Left cardiac atrium (tissue), 4 donors: ENCODE measurements at places on chromosomes 1 and 21.

- no peak for DNase-seq
These were observed 35.1 kb upstream of the IFNGR2 start for GRCh38 chr21:33368124-33368523.

- DNase-seq: peak; percentile 87
These were observed 41.8 kb downstream of the GATAD2B start for GRCh38 chr1:153880962-153881361.

DNA sequence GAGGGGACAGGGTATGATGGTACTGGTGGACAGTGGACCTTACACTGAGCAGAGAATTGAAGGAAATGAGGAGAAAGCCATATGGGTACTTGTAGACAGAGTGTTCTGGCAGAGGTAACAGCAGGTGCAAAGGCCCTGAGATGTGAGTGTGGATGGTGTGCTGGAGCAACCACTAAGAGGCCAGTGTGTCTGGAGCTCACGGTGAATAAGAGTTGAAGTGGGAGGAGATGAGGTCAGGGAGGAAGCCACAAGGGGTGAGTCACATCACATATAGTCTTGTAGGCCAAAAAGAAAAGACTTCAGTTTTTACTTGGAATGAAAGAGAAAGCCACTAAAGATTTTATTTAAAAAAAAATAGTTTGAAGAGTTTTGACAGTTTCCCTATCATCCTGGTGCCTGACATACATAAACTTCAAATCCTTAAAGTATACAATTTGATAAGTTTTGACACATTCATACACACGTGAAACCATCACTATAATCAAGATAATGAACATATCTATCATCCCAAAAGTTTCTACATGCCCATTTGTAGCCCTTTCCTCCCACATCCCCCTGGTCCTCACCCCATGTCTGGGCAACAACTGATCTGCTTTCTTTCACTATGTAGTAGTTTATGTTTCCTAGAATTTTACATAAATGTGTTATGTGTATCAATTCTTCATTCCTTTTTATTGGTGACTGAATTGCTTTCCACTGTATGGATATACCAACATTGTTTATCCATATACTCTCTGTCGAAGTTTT lies 148.4 kb downstream of the GPATCH2 start:
- DNase-seq: no peak

DNA sequence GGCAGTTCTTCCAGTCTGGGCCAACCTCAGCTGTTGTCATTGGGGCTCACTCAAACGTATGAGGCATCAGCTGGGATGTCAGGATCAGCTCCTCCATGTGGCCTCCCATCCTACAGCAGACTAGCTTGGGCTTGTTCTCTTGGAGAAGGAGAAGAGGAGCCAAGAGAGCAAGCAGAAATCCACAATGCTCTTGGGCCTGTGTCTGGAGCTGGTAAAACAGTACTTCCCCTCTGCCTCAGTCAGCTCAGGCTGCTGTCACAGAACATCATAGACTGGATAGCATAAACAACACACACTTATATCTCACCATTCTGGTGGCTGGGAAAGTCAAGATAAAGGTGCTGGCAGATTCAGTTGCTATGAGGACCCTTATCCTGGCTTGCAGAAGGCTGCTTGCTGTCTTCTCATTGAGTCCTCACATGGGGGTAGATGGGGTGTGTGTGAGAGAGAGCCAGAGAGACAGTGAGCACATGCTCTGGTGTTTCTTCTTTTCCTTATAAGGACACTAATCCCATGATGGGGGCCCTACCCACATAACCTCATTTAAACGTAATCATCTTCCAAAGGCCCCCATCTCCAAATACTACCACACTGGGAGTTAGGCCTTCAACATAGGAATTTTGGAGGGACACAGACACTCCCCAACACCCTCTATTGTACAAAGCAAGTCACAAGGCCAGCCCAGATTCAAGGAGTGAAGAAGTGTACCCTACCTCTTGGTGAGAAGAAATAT lies 16.3 kb upstream of the DNAJC6 start:
- no peak for DNase-seq

GRCh38 chr1:216960716-216961115 lies 237.5 kb upstream of the ESRRG start:
- DNase-seq: no peak

DNA sequence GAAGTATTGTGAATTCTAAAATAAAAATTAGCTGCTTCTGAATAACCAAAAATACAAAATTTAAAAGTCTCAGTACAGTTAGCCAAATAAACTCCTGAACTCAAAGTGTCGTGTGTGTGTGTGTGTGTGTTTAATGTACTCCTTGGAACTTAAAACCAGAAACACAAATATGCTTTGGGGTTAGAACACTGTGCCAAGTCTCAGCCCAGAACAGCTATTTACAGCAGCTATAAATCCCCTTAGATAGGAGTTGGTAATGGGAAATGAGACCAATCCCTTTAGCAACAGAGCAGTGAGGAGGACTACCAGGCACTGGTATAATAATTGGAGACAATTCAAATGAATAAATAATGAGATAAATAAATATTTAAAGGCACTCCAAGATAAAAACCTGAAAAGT lies 83.1 kb downstream of the PATJ start:
- DNase-seq: no peak

- no peak for DNase-seq
These were observed 132.1 kb downstream of the RPS6KC1 start for GRCh38 chr1:213183036-213183672.

DNA sequence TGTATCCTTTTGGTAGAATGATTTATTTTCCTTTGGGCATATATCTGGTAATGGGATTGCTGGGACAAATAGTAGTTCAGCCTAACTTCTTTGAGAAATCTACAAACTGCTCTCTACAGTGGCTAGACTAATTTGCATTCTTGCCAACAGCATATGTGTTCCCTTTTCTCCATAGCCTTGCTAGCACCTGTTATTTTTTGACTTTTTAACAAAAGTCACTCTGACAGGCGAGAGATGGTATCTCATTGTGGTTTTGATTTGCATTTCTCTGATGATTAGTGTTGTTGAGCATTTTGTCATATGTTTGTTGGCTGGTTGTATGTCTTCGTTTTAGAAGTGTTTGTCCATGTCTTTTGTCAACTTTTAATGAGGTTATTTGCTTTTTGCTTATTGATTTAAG lies 99.8 kb downstream of the UCK2 start:
- DNase-seq: no peak

- peak; percentile 68 for DNase-seq
These were observed 39.5 kb downstream of the ACOT7 start for GRCh38 chr1:6353955-6354658.

DNA sequence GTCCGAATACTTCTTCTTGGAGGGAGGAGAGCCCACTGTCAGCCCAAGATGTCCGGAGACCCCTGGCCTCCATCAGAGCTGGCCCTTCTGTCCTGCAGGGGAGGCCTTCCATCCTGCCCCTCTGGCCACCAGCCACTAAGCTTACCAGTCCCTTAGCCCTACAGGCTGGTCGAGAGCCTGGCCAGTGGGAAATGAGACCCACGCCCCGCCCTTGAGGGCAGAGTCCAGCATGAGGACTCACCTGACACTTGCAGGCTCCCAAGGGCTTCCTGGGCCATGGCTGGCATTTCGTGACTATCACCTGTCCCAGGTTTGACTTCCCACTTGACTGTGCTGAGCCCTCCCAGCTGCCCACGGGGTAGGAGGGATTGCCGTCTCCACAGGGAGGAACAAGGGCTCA lies 361.8 kb upstream of the VAMP3 start:
- DNase-seq: no peak
